ENCODE measurements at places on chromosomes 11 and 22. TPM values are rescaled to one million over a fixed set of nuclear protein-coding genes. Genes with fewer than 3 reads are reported as not detected.

Gene MOGAT2
- total RNA-seq: not detected

- DNase-seq: no peak
Measured at GRCh38 chr22:42282943-42283277, 12.5 kb upstream of the TCF20 start.

GRCh38 chr11:46451759-46452158 lies 60.2 kb upstream of the CHRM4 start:
- DNase-seq: no peak

- no peak for DNase-seq
Measured at GRCh38 chr11:81342966-81343365, 1390.7 kb downstream of the FAM181B start.

Gene POU2AF2
- not detected for total RNA-seq

Gene APOL3
- not detected for total RNA-seq

Gene FAM180B
- 0.63 TPM for total RNA-seq

GRCh38 chr11:75380716-75381420 lies 18.4 kb upstream of the RPS3 start:
- DNase-seq: peak; percentile 17

DNA sequence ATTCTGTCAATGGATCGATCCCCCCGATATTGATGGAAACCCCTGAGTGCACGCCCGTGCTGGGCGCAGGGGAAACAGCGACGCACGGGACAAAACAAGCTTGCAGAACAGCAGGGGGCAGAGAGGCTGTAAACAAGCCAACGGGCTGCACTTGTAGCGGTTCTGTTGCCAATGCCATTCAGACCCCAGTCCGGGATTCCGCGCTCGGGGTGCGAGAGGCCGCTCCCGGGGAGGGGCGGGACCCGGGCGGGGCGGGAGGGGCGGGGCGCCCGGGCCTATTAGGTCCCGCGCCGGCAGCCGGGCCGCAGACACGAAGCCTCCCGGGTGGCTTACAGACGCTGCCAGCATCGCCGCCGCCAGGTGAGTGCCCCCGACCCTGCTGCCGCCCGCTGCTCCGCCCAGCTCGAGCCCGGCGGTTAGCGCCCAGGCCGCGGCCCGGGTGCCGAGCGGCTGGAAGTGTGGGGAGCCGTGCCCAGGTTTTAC lies at the start of gene BIK:
BIK (plus strand) TSS at position 307 of the 483 bp plus-strand sequence. CDS start 13,273 bp downstream, outside the sequence.
- peak; percentile 33 for DNase-seq

Gene MS4A14
- total RNA-seq: not detected

- DNase-seq: peak; percentile 88
Measured at GRCh38 chr22:31248138-31248745, 36.1 kb downstream of the LIMK2 start.

- no peak for DNase-seq
Measured at GRCh38 chr11:117457031-117457785, 129.6 kb downstream of the CEP164 start.

Gene CENPM
- total RNA-seq: 47.3 TPM

DNA sequence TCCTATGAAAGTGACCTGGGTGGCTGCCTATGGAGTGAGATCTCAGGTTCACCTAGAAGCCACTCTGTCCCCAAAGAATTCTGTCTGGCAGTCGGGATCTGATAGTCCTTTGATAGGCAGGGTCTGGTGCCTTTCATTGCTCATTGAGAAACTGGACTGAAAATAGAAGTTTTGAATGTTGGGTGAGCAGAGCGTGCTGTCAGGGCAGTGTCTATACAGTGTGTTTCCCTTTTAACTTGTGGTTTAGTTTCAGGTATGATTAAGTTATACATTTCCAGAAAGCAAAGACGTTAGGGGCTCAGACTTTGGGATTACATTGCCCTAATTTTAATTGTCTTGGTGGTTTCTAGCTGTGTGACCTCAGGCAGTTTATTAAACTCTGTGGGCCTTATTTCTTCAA lies 111.3 kb upstream of the PAX6 start:
- DNase-seq: no peak

Gene NOX4
- 4.1 TPM for total RNA-seq

DNA sequence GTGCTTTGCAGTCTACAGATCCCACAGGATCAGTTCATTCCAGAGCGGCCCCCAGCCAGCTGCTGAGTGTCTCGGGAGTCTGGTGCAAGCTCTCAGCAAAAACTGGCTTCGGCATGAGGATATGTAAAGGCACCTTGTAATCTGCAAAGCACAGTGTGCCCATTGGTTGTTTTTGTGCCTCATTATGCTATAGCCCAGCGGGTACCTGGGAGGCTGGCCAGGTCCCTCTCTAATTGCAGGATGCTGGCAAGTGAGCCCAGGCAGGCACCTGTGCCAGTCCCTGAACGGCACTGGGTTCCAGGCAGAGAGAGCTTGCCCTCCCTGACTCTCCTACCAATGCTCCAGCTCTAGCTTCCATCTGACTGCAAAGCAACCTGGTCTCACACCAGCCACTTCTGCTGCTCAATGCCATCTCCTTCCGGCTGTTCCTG lies 128.7 kb downstream of the DSCAML1 start:
- DNase-seq: no peak

Gene HORMAD2
- total RNA-seq: not detected

DNA sequence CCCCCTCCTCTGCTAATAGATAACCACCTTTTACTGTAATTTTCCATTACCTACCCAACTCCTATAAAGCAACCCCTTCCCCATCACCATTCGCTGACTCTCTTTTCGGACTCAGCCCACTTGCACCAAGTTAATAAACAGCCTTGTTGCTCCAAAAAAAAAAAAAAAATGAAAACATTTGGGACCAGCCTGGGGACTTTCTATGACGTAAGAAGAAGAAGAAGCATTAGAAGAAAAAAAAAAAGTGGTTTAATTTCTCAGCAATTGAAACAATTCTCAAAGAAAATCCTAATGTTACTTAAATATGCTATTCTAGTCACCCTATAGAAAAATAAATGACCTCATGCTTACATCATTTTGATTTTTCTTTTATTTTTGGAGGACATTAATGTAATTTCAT lies 301.5 kb upstream of the ANO3 start:
- no peak for DNase-seq

DNA sequence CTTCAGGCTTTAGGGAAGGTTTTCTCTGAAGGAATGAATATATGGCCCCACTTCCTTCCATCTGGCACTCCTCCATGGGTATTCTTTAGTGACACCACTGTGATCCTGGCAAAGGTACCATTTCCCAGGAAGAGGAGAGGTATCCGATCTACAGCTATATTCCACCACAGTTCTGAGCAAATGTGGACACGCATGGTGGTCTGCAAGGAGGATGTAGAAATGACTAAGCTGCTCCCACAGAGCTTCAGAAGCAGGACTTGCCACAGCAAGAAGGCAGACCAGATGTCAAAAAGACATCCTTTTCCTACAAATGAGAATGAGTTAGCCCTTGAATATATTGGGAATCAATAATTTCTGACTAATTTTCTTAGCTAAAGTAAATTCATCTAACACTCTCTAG lies 45.5 kb downstream of the ARFGAP2 start:
- no peak for DNase-seq

GRCh38 chr11:111766834-111767142 lies 599 bp upstream of the PPP2R1B start:
- DNase-seq: no peak

Gene KDM4D
- total RNA-seq: 1.7 TPM

- no peak for DNase-seq
Measured at GRCh38 chr11:90344546-90344945, 121.7 kb upstream of the CHORDC1 start.

Gene LGALS12
- not detected for total RNA-seq

GRCh38 chr11:16669799-16670415 lies 68.5 kb upstream of the C11orf58 start:
- DNase-seq: no peak

GRCh38 chr11:68457216-68457897 lies 3.2 kb upstream of the PPP6R3 start:
- no peak for DNase-seq
